ENCODE measurements at places on chromosomes 6 and 20.

GRCh38 chr20:41185013-41185757 is 47.8 kb downstream of the PLCG1 start:
- no peaks in the 10 kb centered on the region for H3K36me3 ChIP-seq
- no peaks in the 10 kb centered on the region for H3K4me1 ChIP-seq
- H3K27ac ChIP-seq = no peak overlapping the region
- H3K27me3 ChIP-seq = no peaks in the 10 kb centered on the region
- no peak for DNase-seq

GRCh38 chr6:3764516-3765335 is 13.2 kb upstream of the PXDC1 start:
- peaks cover 13% of the 10 kb centered on the region for H3K4me1 ChIP-seq
- no peak overlapping the region for H3K27ac ChIP-seq
- no peaks in the 10 kb centered on the region for H3K27me3 ChIP-seq
- no peak overlapping the region for H3K4me3 ChIP-seq

- no peaks in the 10 kb centered on the region for H3K4me1 ChIP-seq
- DNase-seq = no peak
- no peak overlapping the region for H3K27ac ChIP-seq
- no peaks in the 10 kb centered on the region for H3K36me3 ChIP-seq
- no peaks in the 10 kb centered on the region for H3K27me3 ChIP-seq
These were observed 288.2 kb upstream of the PREP start for GRCh38 chr6:105691081-105691480.

DNA sequence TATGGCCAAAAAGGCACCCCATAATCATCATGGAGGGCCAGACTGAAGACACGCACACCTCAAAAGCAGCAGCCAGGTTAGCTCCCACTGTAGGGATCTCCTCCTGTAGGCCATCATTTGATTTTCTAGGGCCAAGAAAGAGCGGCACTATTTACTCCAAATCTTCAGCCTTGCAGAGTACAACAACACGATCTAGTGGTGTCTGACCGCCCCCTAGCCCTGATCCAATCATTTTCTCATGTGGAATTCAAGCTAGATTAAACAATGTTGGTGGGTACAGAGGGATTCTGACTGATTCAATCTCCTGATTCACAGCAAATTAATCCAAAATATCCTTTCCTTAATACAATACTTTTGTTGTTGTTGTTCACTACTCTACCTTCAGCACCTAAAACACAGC is 12.5 kb downstream of the GNAS-AS1 start:
- no peaks in the 10 kb centered on the region for H3K36me3 ChIP-seq
- no peak overlapping the region for H3K4me3 ChIP-seq
- no peaks in the 10 kb centered on the region for H3K27me3 ChIP-seq
- no peak overlapping the region for H3K27ac ChIP-seq
- no peak for DNase-seq

- H3K36me3 ChIP-seq = no peaks in the 10 kb centered on the region
- no peak overlapping the region for H3K27ac ChIP-seq
- no peaks in the 10 kb centered on the region for H3K27me3 ChIP-seq
- DNase-seq = no peak
- H3K4me3 ChIP-seq = no peak overlapping the region
These were observed 106.8 kb downstream of the PDE10A start for GRCh38 chr6:165556116-165556843.

GRCh38 chr6:166932116-166932515 is 24.2 kb downstream of the RNASET2 start:
- no peak overlapping the region for H3K27ac ChIP-seq
- H3K27me3 ChIP-seq = no peaks in the 10 kb centered on the region
- H3K36me3 ChIP-seq = no peaks in the 10 kb centered on the region

DNA sequence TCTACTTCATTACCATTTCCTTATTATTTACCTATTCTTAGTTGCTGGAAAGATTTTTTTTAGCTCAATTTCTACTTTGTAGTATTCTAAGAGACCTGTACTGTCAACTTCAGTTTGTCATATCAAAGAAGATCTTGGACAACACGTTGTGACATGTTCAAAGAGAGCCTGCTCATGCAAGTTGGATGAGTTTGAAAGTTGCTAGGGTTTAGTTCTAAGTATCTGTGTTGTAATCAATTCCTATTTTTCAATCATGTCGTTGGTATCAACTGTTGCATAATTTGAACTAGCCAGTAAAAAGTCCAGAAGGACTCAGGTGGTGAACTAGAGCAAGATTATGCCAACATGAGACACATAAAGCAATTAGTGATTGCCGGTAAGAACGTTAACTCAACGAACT is 30.2 kb downstream of the PKIB start:
- no peak overlapping the region for H3K4me3 ChIP-seq
- H3K4me1 ChIP-seq = no peaks in the 10 kb centered on the region
- H3K27me3 ChIP-seq = no peaks in the 10 kb centered on the region
- DNase-seq = no peak

DNA sequence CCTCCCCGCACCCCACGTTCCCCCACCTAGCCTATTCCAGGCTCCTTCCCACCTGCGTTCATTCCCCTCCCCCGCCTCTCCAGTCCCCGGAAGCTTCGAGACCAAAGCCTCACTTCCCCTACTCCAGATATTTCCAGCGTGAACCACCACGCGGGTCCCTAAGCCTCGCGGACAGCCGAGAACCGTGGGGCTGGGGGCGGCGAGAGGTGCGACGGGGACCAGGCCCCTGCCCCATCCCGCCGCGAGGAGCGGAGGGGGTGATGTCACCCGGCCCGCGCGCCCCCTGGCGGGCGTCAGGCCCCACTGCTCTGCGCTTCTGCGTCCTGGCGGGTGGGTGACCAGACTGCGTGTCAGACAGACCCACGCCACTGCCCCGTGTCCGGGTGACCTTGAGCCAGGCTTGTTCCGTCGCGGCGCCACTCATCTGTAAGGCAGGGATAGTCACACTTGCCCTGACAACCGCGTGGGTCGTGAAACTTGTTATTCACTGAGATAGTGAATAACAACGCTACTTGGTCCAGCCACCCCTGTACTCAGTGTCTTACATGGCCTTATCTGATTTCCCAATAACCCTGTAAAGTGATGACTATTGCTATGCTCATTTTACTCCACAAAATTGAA is 9.0 kb upstream of the HSP90AB1 start:
- H3K27ac ChIP-seq = peak overlapping the region; percentile 75
- H3K36me3 ChIP-seq = peaks cover 10% of the 10 kb centered on the region
- H3K4me3 ChIP-seq = peak overlapping the region; percentile 55
- no peaks in the 10 kb centered on the region for H3K27me3 ChIP-seq
- peaks cover 6% of the 10 kb centered on the region for H3K4me1 ChIP-seq
- DNase-seq = peak; percentile 70

- H3K27me3 ChIP-seq = no peaks in the 10 kb centered on the region
- 0 out of 2 replicates have a peak, but pooled peaks cover 2% of the 10 kb centered on the region for H3K4me1 ChIP-seq
- H3K27ac ChIP-seq = no peak overlapping the region
These were observed 14.5 kb downstream of the HECA start for GRCh38 chr6:139149383-139149782.

DNA sequence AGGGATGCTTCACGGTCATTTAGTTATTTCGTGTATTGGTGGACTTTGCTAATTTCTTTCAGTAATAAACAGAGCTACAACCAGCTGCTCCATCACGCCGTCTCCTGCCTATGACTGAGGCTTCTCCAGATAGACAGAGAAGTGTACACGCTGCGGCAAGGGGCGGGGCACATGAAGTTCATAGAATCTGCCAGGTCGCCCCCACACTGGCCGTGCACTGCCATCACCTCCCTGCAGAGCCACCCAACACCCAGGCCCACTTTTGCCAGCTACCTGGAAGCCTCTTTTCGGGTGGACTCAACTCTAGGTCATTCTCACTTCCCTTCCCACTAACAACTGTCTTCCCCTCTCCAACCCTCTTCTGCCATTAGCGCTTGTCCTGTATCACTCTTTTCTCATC is 88.4 kb downstream of the SULF2 start:
- no peak overlapping the region for H3K4me3 ChIP-seq
- no peak overlapping the region for H3K27ac ChIP-seq
- H3K4me1 ChIP-seq = peaks cover 9% of the 10 kb centered on the region
- H3K27me3 ChIP-seq = no peaks in the 10 kb centered on the region
- DNase-seq = no peak

DNA sequence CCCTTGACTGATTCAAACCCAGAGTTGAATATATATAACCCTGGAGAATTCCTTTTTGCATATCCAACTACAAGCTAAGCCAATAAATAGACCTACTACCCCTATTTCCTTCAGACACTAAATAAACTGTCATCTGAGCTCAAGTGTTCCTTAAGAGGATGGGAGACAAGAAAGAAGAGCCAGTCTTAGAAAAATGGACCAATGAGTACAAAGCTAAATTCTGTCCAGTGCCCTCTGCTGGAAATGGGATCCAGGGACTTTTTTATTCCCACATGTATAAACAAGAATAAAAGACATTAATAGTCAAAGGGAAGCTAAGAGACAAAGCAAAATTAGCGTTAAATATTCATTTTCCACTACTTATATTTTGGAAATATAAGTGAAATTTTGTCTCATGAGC is 4.8 kb downstream of the PPP1R10 start:
- no peak overlapping the region for H3K4me3 ChIP-seq
- H3K27me3 ChIP-seq = no peaks in the 10 kb centered on the region
- H3K4me1 ChIP-seq = peaks cover 4% of the 10 kb centered on the region
- H3K36me3 ChIP-seq = peaks cover 51% of the 10 kb centered on the region
- H3K27ac ChIP-seq = no peak overlapping the region
- no peak for DNase-seq

GRCh38 chr20:31915491-31916280 is 36.2 kb downstream of the PDRG1 start:
- no peaks in the 10 kb centered on the region for H3K4me1 ChIP-seq
- H3K4me3 ChIP-seq = no peak overlapping the region
- H3K36me3 ChIP-seq = no peaks in the 10 kb centered on the region
- no peak overlapping the region for H3K27ac ChIP-seq
- peaks cover 26% of the 10 kb centered on the region for H3K27me3 ChIP-seq

GRCh38 chr20:2694008-2694471 is 1.5 kb downstream of the EBF4 start:
- no peak for DNase-seq
- H3K36me3 ChIP-seq = no peaks in the 10 kb centered on the region
- H3K27ac ChIP-seq = no peak overlapping the region
- H3K27me3 ChIP-seq = no peaks in the 10 kb centered on the region

GRCh38 chr6:56866917-56867522 is 87.9 kb upstream of the BEND6 start:
- H3K36me3 ChIP-seq = no peaks in the 10 kb centered on the region
- no peak for DNase-seq
- H3K27me3 ChIP-seq = no peaks in the 10 kb centered on the region
- no peak overlapping the region for H3K27ac ChIP-seq
- H3K4me3 ChIP-seq = no peak overlapping the region

DNA sequence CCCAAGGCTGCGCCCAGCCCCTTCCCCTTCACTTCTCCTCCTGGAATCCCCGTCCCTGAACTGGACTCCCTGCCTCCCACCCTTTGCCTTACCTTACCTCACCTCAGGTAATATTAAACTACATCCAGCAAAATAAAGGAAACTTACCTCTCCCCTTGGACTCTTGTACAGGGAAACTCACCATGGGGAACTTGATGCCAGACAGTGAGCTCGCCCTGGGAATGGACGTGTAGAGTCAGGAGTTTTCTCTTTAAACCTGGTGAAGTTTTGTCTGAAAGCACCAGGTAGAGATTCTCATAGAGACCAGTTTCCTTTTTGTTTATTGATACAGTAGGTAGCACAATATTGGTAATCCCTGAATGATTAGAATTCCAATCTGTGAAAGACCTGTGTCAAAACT is 544 bp upstream of the HLA-C start:
- H3K4me1 ChIP-seq = no peaks in the 10 kb centered on the region
- no peaks in the 10 kb centered on the region for H3K27me3 ChIP-seq
- H3K36me3 ChIP-seq = no peaks in the 10 kb centered on the region
- H3K4me3 ChIP-seq = no peak overlapping the region

GRCh38 chr6:4301871-4302270 is 166.5 kb upstream of the ECI2 start:
- H3K36me3 ChIP-seq = no peaks in the 10 kb centered on the region
- H3K27ac ChIP-seq = no peak overlapping the region
- H3K27me3 ChIP-seq = no peaks in the 10 kb centered on the region
- no peak for DNase-seq

GRCh38 chr20:1636621-1637020 is 16.8 kb upstream of the SIRPB1 start:
- H3K4me3 ChIP-seq = no peak overlapping the region
- DNase-seq = no peak
- no peaks in the 10 kb centered on the region for H3K27me3 ChIP-seq
- H3K36me3 ChIP-seq = no peaks in the 10 kb centered on the region

DNA sequence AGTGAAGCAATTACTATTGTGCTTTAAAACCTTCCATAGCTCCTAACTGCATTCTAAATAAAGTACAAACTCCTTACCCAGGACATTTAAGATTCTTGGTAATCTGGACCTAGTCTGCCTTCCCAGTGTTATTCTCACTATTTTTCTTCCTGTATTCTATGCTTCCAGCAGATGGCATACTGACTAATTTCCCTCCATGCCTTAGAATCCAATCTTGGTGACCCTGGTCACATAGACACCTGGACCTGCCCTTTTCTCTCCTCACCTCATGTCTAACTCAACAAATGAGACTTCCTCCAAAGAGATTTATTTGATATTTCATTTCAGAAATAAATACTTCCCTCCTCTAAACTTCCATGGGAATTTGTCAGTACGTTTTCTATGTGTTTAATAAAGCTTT is 25.8 kb downstream of the ROS1 start:
- no peak overlapping the region for H3K27ac ChIP-seq
- H3K27me3 ChIP-seq = no peaks in the 10 kb centered on the region
- H3K4me3 ChIP-seq = no peak overlapping the region
- DNase-seq = peak; percentile 19
- H3K4me1 ChIP-seq = no peaks in the 10 kb centered on the region

GRCh38 chr20:7426890-7427496 is 513.3 kb downstream of the HAO1 start:
- no peak overlapping the region for H3K27ac ChIP-seq
- DNase-seq = no peak
- no peak overlapping the region for H3K4me3 ChIP-seq
- no peaks in the 10 kb centered on the region for H3K4me1 ChIP-seq
- H3K36me3 ChIP-seq = no peaks in the 10 kb centered on the region

DNA sequence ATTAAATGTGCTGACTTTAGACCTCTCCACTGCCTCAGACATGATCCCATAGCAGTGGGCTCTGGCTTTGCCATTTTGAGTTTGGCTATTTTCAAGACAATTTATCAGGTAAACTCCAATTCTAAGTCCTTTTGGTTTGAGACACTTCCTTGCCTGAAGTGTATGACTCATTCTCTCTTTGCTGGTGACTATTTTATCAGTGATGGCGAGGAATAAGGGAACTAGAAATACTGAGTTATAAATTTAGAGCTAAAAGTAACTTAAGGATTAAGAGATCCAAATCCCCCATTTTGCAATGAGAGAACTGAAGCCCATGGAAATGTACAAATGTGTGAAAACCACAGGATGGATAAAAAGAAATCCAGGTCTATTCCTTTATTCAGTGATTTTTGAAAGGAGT is 30.9 kb upstream of the CD83 start:
- no peak for DNase-seq
- no peaks in the 10 kb centered on the region for H3K27me3 ChIP-seq
- H3K4me3 ChIP-seq = no peak overlapping the region
- H3K36me3 ChIP-seq = no peaks in the 10 kb centered on the region
- no peak overlapping the region for H3K27ac ChIP-seq

GRCh38 chr6:33279971-33280511 is 3.1 kb downstream of the B3GALT4 start:
- DNase-seq = peak; percentile 80
- no peak overlapping the region for H3K27ac ChIP-seq
- peaks cover 47% of the 10 kb centered on the region for H3K36me3 ChIP-seq
- H3K4me3 ChIP-seq = no peak overlapping the region
- H3K27me3 ChIP-seq = no peaks in the 10 kb centered on the region

- no peaks in the 10 kb centered on the region for H3K36me3 ChIP-seq
- no peak overlapping the region for H3K4me3 ChIP-seq
- peaks cover 14% of the 10 kb centered on the region for H3K4me1 ChIP-seq
- DNase-seq = no peak
These were observed 32.4 kb upstream of the NOP56 start for GRCh38 chr20:2619961-2620595.
